Stimulated activated CD8-positive, alpha-beta memory T cell treated with anti-CD3 and anti-CD28 coated beads, Interleukin-7, amount 100 ng/mL, for 1 hour (primary cell): ENCODE measurements at places on chromosomes 16 and 17.

- no peak for DNase-seq
These were observed 159.6 kb upstream of the MPHOSPH6 start for GRCh38 chr16:82329504-82330192.

DNA sequence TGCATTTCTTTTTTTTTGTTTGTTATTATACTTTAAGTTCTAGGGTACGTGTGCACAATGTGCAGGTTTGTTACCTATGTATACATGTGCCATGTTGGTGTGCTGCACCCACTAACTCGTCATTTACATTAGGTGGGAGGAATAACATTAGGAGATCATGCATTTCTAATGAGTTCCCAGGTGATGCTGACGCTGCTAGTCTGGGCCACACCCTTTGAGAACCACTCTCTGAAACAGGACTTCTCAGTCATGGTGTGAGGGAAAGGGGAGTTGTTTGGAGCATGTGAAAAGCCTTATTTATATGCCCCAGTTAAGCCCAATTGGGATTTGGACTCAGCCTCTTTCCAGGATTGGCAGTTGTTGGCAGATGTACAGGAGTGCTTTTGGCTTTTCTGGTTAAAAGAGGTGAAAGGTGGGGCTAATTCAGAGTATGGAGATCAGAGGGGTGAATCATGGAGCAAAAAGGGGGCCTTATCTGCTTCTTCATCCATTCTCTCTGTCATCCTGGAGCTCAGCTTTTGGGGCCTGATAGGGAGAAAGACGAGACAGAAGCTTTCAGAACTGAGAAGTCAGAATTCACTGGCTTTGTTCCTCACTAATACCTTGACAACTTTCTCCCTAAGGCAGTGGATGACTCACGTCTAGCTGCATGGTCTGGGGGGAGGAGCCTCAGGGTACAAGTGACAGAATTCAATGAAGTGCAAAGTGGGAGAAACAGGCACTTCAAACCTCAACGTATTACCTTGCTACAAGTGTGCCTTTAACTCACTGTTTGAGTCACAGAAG is 180.0 kb upstream of the CACNG3 start:
- DNase-seq = no peak

GRCh38 chr17:78824240-78824639 is 16.4 kb downstream of the USP36 start:
- no peak for DNase-seq

- no peak for DNase-seq
These were observed 600.0 kb upstream of the CA10 start for GRCh38 chr17:52758481-52758880.

- no peak for DNase-seq
These were observed 165.1 kb upstream of the CDC42EP4 start for GRCh38 chr17:73476890-73477350.

DNA sequence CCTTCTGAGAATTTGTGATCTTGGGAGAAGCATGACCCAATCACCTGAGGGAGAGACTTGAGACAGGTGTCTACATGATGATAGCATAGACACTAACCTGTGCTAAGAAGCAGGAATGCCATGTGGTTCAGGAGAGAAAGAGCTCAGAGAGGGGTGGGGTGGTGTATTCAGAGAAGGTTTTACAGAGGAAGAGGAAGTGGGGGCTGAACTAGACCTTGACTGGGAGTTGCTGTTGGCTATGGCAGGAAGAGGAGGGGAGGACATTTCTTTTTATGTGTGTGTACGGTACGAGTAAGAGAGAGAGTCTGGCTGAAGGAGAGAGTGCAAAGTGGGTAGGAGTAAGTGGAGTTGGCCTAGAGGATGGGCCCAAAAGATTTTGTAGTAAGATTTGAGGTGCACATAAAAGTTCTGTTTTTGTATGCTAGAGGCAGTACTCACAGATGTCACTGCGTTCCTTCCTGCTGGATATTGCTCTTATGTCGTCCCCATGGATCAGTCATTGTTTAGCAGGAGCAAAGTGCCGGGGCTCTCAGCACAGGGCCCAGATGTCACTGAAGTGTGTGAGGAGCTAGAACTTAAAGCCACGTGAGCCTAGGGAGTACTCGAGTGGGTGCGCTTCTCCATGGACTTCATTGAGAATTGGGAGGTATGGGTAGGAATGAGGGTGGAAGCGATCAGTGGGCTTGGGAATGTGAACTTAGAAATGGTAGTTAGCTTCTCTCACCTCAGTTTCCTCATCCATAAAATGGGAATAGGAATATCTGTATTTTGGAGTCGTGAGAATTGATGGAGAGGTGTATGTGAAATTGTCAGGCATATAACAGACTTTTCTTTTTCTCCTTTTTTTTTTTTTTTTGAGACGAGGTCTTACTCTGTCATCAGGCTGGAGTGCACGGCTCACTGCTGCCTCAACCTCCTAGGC is 22.1 kb downstream of the SLC7A6 start:
- no peak for DNase-seq

DNA sequence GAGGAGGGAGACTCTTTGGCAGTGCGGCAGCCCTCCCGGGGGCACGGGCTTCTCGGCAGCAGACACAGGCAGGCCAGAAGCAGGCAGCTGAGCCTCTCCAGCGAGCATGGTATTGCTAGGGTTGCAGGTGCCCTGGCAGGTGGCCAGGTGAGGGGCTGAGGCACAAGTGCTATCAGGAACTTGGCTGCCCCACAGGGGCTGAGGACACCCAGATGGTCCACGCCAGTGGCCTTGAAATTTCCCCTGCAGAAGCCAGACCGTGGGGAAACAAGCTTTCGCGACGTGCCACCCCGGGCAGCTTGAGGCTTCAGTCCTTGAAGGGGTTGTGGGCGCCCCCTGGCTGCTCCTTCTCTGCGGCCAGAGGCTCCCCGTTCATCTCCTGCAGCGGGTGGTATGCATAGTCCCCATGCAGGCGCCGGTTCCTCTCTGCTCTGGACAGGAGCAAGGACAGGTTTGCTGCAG is 8.5 kb downstream of the NAGPA start:
- DNase-seq = no peak

GRCh38 chr17:79691931-79692330 is 38.8 kb upstream of the ENPP7 start:
- DNase-seq = no peak

GRCh38 chr16:50354629-50355456 is 13.9 kb downstream of the BRD7 start:
- no peak for DNase-seq

DNA sequence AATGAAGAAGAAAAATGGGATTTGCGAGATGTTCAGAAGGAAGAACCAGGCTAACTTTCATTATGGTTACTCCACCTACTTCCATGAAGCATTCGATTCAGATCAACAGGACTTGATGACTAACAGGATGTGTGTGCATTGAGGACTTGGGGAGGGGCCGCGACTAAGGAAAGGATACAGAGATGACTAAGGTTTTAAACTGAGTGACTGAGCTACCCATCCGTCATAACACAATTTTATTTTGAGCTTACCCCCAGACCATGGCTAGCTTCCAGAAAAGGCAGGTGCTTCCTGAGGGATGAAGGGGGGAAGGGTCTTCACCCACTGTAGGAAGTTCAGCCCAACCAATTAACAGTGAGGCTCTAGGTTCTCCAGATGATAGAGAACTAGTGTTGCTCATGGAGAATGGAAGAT is 2.5 kb upstream of the CDYL2 start:
- no peak for DNase-seq

DNA sequence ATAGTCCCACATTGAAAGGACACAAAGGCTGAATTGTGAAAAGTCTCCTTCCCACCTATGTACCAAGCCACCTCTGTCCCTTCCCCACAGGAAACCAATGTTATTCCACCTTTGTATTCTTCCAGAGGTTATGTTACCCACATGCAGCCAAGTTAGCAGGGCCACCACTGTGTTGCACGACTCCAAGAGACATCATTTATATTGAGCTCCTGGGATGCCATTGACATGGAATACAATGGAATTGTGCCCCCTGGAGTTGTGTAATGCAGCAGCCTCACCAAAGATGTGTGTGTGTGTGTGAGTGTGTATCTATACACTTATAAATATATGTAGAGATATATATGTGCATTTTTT is 21.6 kb upstream of the MSI2 start:
- no peak for DNase-seq

DNA sequence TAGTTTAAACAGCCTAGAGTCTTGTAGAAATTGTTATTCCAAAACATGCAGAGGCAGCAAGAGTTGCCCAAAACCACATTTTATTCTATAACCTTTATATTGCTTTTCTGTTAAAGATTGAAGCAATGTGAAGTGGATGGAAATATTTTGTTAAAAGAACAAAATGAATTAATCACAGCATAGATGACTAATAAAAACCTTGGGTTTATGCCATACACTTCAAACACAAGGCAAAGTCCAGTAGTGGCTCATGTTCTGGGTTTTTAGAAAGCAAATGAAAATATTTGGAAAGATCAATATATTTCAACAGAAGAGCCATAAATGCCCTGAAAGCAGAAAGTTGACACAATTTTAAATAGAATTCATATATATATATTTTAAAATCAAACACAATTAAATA is 36.7 kb upstream of the ULK2 start:
- no peak for DNase-seq

- DNase-seq = no peak
These were observed 18.7 kb upstream of the ZNF750 start for GRCh38 chr17:82858376-82859126.

GRCh38 chr16:13873835-13874438 is 46.0 kb upstream of the ERCC4 start:
- DNase-seq = no peak

- no peak for DNase-seq
These were observed 74.5 kb upstream of the C17orf78 start for GRCh38 chr17:37301288-37301687.

- DNase-seq = no peak
These were observed 889 bp upstream of the ZNF423 start for GRCh38 chr16:49856672-49857330.

DNA sequence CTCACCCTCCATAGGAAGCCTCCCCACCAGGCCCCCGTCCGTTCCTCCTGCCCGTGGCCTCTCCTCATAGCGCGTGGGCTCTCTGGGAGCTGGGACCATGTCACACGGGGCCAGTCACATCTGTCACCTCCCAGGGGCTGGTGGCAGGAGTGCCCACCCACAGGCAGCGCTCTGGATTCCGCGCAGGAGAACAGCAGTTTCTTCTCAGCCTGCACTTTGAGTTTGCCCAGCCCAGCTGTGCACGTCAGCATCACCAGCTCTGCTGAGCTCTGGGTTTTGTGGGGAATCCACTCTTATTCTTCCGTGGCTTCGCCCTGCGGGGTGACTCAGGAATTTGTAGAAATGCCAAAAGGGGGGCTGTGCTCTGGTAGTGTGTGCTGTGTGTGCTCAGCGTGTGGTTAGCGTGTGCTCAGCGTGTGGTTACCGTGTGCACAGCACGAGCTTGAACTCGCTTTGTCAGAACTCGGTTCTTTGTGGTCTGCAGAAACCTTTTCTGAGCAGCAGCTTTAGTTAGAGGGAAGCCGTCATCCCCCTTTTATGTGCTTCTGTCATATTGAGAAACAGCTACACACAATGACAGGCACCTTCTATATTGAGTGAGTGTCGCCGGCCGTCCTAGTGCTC is 3.2 kb downstream of the ACSF3 start:
- DNase-seq = no peak
